ENCODE measurements at places on chromosomes 3 and 15.

GRCh38 chr3:137647179-137647578 lies 116.9 kb upstream of the SOX14 start:
- no peak for DNase-seq

GRCh38 chr15:98953000-98953787 lies 54.4 kb downstream of the PGPEP1L start:
- DNase-seq, result no peak

GRCh38 chr3:15601399-15602145 lies at the start of the genes BTD and HACL1:
Gene BTD, plus strand, starts transcription at chr3:15601745. Its CDS starts 33,695 bp downstream, at chr3:15635440.
Gene HACL1, minus strand, starts transcription at chr3:15601569. Its CDS starts 106 bp downstream, at chr3:15601463.
- DNase-seq, result peak; percentile 95

- no peak for DNase-seq
These were observed 16.2 kb downstream of the FYCO1 start for GRCh38 chr3:45979378-45979777.

Measured in A549 (cell line).